RPMI8226 (cell line): ENCODE measurements at places on chromosomes 2 and 18.

- DNase-seq, result no peak
Measured at GRCh38 chr2:71618327-71619113, 165.2 kb downstream of the DYSF start.

GRCh38 chr18:63850020-63850419, 37.5 kb upstream of the SERPINB2 start:
- DNase-seq, result peak; percentile 30

DNA sequence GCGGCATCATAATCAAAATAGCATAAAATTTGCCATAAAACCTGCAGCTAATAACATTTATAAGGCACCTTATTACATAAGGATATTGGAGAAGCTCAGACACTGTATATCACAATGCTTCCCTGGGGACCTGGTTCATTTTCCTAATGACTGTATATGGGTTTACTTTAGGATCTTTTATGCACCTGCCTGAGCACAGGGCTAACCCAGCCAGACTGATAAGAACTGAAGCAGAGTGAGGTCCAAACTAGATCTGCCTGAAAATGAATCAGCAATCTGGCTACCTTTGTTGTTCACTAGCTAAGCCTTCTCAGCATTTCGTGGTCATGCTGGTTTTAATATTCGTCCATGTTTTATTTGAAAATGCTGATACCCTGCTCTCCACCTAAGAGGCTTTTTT, 1922.3 kb upstream of the CELF4 start:
- DNase-seq, result no peak

- no peak for DNase-seq
Measured at GRCh38 chr2:46655551-46656436, 176.4 kb downstream of the TMEM247 start.

- no peak for DNase-seq
Measured at GRCh38 chr2:35821675-35822074, 533.9 kb upstream of the CRIM1 start.

DNA sequence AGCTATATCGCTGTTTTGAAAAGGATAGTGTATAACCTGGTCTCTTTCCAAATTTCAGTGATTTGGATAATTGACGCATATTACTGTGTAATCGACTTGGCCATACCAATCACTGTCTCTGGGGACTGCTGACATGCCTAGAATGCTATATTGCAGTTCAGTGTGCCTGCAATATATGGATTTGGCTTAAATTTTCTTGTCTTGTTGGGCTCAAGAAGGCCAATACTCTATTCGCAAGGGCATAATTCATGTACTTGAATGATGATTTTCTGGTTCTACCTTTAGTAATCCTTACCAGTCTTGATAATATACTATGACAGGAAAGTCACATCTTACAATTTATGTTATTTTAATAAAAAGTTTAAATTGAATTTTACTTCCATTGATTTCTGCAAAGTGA, 21.7 kb upstream of the THUMPD2 start:
- no peak for DNase-seq

GRCh38 chr2:224211181-224211480, 172.0 kb upstream of the SERPINE2 start:
- no peak for DNase-seq

DNA sequence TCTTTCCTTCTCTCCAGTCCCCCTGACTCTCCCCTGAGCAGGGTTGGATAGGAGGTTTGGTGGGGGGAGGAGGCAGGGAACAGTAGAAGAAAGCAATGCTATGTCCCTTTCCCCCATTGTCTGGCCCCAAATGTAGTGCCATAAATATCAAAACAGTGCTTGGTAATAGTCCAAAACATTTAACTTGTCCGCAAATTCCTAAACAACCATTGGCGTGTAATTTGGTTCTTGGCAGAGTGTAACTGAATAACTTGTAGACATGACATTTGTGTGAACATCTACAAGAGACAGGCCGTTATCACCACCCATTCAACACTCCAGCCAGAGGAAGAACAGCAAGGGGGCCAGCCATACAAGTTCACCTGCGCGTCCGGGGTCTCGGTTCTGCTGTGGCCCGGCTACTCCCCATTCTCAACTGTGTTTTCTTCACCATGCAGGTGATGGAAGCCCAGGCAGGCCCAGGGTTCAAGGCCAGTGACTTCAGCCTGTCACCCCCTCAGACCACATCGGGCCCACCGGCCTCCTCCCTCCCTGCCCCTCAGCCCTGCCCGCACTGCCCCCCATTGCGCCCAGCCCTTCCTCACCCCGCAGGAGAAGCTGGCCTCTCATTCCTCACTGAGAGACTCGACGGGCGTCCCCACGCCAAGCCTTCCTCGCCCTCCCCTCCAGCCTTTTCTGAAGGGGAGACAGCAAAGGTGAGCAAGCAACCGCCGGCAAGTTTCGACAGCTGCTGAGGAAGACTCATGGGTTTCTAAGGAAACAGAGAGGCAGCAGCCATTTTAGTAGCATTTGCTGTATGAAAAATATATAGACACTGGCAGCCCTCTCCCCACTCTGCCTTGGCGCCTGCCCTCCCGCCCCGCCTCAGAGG, 699 bp upstream of the RAPGEF4 start:
- no peak for DNase-seq

DNA sequence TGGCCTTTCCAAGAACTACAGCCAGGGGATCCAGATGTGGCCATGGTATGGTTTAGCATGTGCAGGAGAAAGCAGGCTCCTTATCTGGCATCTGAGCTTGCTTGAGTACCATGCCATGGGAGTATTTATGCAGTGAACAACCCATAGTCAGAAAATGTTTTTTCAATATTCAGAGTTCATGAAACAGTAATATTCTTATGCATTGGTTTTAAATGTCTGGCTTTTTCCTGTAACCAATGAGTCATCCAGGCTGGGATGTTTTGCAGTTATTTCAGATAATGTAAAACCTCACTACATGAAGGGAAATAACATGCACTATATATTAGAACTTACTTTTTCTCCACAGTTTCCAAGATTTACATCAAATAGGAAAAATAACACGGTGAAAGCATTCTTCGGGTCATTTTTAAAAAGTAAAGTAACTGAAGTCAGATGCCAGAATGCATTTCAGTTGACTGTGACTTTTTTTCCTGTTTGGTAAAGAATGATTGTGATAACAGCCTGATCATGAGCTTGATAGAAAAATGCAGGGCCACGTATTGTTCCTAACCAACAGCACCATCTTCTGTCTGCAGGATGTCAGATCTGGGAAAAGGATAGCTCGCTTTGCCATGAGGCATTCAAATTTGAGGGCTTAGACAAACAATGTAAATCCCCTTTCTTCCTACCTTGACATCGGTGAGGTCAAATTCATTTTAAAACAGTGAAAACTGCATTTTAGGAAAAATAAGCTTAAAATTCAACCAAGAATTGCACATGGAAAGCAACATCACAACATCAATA, 152.8 kb downstream of the DSC3 start:
- peak; percentile 5 for DNase-seq

- DNase-seq, result no peak
Measured at GRCh38 chr18:73715210-73715670, 432.4 kb downstream of the FBXO15 start.

DNA sequence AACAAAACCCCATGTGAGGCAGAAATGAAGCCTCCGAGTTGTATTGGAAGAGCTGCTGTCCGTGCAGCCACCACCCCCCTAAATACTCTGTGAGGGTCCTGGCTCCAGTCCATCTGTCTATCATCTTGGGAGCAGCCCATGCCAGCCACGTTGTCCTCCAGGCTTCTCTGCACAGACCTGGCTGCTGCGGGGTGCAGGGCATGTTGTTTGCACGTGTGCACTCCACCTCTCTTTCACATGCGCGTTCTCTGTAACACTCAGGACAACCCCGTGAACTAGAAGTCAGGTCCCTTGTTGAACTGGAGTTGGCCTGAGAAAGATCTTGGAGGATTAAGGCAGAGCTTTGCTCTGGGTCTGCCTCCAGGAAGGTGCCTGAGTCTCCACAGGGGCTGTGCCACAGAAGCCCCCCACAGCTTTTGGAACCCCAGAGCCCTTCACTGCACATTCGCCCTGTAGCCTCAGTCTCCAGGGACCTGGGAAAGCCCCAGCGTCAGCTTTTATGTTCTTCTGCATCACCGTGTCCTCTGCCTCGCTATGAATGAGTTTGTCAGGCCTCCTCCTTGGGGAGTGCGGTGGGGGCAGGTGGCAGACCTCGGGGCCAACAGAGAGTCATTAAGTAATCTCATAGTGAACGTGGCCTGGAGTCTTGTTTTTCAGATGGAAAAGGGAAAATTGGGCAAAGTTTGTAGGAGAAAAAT, 16.6 kb downstream of the RTP5 start:
- no peak for DNase-seq

DNA sequence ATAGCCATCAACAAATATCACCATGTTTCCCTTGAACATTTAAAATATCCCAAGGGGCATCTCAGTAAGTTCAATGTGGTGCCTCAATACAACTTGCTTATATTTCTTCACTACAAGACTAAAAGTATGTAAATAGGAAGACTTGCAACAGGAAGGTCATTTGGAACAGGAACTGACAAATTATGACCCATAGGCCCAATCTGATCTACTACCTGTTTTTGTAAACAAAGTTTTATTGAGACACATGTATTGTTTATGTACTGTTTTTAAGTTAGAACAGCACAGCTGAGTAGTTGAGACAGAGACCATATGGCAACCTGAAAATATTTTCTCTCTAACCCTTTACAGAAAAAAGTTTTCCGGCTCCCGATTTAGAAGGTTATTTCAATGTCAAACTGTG, 154.8 kb upstream of the TFPI start:
- no peak for DNase-seq

- DNase-seq, result no peak
Measured at GRCh38 chr2:2769481-2770431, 438.7 kb upstream of the MYT1L start.

- DNase-seq, result no peak
Measured at GRCh38 chr2:20414806-20415205, 32.1 kb upstream of the RHOB start.

GRCh38 chr18:6367208-6367607, 47.5 kb downstream of the L3MBTL4 start:
- no peak for DNase-seq

GRCh38 chr2:189425676-189426075, 15.6 kb upstream of the WDR75 start:
- DNase-seq, result no peak

DNA sequence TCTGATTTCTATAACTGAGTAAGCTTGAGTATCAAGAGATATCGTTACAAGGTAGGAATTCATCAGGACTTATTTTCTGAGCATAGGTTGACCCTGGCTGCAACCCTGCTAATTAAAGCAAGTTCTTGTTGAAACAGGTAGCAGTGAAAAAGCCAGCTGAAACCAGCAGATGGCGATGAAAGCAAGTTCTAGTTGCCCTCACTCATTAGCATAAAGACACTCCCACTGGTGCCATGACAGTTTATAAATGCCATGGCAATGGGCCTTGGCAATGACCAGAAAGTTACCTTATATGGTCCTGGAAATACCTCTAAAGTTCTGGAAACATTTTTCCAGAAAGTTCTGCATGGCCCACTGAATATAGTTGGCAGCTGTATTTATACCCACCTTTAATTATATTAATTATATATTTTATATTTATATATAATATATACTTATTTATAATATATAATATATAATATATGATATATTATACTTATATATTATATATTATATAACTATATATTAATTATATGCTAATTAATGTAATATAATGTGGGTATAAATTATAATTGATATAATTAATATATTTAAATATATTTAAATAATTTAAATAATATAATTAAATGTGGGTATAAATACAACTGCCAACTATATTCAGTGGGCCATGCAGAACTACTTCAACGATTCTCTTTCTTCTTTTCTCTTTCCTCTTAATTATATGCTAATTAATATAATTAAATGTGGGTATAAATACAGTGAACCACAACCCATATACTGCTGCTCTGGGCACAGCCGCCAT, 188.0 kb downstream of the CDH7 start:
- DNase-seq, result peak; percentile 64

GRCh38 chr2:197297772-197298318, 12.7 kb downstream of the ANKRD44 start:
- DNase-seq, result no peak

DNA sequence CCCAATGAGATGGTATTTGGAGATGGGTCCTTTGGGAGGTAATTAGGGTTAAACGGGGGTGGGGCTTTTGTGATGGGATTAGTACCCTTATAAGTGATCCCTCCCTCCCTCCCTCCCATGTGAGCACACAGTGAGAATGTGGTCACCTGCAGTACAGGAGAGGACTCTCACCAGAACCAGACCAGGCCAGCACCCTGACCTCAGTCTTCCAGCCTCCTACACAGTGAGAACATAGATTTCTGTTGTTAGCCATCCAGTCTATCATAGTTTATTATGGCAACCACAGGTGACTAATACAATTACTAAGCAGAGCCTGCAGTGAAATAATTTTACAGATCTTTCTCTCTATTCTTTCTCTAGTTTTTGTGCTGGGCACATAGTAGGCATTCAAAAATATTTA, 137.7 kb upstream of the PKDCC start:
- no peak for DNase-seq

- DNase-seq, result no peak
Measured at GRCh38 chr2:175152242-175152641, 15.8 kb downstream of the ATF2 start.

GRCh38 chr2:28956890-28957289, 24.2 kb upstream of the TOGARAM2 start:
- no peak for DNase-seq

DNA sequence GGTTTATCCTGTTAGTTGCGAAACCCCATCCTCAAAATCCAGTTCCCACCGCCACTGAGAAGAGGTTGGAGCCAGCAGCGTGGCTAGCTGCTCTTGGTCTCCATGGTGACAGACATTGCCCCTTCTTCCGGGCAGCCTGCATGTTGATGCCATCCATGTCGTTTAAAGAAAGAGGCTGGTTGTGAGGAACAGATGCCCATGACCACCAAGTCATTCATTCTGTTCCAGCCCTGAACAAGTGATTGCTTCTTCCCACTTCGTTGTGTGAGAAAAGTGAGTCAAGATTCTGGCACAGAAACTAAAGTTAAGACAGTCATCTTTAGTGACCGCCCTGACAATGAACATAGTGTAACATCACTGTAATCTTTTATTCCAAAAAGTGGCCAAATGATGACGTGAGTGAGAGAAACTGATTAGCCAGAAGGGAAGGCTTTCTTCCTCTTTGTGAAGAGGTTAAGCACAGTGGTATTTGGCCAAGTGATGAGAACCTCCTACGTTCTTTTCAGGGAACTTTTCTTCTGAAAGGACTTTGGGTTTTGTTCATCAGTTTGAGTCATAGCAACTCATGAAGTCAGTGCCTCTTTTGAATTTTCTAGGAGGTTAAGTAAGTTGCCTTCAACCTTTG, 272.5 kb downstream of the GALR1 start:
- DNase-seq, result no peak

- DNase-seq, result no peak
Measured at GRCh38 chr2:167925758-167926157, 321.6 kb downstream of the STK39 start.

DNA sequence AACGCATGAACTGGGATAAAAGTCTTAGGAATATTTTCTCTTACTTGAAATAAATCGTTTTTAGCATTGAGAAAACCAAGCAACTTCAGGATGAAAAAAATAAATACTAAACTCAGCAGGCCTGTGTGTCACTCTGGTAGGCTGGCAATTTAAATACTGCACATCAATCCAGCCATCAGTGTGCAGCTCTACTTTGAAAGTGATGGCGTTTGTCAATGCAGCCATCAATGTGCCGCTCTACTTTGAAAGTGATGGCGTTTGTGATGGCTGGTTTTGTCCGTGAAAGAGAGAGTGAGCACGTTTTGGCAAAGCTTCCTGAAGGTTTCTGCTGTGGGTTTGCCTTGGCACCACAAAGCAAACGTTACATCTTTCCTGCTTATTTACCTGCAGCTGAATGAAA, 543.5 kb upstream of the SALL3 start:
- no peak for DNase-seq

- DNase-seq, result no peak
Measured at GRCh38 chr2:19747310-19748072, 154.3 kb downstream of the TTC32 start.

- no peak for DNase-seq
Measured at GRCh38 chr2:233165543-233165894, 86.0 kb upstream of the ATG16L1 start.
